ENCODE measurements at places on chromosomes 1 and 21.
A peak's percentile ranks its signal among the peaks of the same experiment; 100 is the strongest.

GRCh38 chr1:91406773-91407389 lies 2.2 kb upstream of the HFM1 start:
- DNase-seq: no peak

DNA sequence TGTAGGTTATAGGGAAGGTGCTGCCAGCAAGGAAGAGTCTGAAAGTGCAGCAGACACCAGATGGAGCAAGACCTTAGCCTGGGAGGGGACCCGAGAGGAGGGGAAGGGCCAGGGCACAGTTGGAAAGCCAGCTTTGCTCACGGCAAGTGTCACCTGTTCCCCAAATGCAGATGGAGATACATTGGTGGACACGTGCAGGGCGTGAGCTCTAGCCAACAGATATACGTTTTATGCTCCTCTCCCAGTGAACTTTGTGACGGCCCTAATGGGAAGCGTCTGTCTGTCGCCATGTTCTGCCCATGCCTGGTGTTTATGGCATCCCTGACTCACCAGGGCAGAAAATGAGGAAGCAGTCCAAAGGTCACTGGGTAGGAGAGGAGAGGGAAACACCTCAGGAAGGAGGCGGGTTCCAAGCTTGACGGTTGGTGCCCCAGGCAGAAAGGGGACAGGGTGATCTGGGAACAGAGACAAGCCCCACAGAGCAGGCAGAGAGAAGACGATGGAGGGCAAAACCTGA lies 7.6 kb downstream of the GPA33 start:
- DNase-seq: no peak

DNA sequence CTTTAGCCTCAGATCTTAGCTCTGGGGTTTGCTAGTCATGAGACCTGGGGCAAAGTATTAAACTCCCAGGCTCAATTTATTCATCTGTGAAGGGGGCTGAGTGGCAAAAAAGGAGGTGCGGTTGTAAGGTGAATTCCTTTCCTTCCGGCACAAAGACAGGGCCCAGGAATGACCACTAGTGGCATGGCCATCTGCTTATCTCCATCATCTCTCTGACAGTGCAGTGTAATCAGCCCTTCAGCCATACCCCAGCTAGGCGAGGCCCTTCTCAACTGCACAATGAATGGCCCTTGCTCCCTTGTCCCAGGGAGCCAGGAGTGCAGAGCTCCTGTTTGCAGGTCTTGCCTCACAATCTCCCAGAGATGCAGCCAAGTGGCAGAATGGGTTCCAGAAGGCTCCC lies 5.6 kb upstream of the SLC26A9 start:
- DNase-seq: no peak

DNA sequence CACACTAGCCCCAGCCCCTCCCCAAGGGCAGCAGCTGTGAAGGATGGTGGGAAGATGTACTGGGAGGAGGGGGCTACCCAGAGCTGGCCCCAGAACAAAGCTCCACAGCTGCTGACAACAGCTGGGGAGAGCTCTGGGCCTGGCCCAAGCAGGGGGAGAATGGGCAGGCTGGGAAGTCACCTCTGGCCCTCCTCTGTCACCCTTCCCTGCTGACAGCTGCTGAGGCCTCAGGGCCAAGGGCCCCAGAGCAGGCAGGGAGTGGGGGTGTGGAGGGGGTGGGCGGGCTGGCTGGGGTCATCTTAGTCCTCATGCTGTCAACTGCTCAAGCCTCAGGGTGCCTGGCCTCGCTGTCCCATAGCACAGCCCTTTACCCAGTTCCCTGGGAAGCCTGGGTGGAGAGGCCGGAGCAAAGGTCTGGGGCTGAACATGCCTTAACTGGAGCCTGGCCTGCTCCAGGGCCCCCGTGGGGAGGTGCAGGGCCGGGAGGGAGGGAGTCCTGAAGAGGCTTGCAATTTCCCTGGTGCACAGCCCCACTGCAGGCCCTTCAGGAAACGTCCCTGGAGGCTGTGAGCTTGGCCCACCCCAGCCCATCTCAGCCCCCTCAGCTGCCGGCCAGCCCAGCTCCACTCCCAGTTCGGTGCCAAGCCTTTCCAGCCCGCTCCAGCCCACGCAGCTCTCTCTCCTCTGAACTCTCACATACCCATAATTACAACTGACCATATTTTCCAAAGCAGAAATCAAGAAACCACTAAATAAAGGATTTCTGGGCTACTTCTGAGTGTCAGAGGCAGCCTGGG lies 25.7 kb downstream of the HSPG2 start:
- DNase-seq: no peak

DNA sequence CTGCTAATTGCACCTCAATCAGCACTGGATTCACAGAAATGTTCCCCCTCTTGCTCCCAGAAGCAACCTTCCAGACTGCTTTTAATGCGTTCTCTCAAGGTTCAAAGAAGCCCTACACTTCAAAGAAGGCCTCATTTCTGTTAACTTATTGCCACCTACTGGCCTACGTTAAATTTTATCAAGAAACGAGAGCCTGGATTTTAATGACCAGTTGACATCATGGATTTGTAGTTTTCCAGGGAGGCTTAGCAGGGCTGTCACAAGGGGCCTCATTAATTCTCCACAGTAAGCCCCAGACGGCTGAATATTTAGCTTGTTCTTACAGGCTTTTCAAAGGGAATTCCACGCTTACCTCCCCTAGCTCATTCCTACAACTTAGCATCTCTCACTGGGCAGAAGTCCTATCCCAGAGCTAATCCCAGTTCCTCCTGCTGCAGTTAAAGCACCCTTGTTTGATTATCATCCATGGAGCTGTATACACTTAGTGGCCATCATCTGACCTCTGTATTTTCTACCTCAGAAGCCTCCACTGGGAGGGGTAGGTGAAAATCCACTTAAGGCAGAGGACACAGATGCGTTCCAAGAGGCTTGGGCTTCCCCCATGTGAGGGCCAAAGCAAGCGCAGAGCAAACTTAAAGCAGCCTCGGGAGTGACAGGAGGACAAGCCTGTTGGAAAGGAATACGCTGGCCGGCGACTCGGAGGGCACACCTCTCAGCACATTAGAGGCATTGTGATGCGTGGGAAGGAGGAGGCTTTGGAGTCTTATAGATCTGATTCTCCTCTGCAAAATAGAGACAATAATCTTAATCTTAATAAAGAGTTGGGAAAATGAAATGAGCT lies 32.2 kb upstream of the CYP4X1 start:
- no peak for DNase-seq

DNA sequence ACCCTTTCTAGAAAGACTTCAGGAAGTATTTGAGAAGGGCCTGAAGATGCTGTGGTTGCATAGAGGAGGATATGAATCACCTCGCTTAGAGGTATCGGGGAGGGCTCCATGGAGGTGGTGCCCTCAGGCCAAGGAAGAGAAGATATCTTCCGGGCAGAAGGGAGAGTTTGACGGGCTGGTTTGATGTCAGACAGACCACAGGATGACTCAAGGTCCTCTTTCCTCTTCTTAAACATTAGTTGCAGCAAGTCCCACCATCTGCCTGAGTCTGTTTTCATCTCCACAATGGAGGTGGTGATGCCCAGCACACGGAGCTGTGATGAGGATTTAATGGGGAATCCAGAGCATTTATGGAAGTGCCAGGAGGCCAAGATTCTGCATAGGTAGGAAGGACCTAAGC lies 25.1 kb upstream of the RUNX3 start:
- peak; percentile 55 for DNase-seq

- DNase-seq: no peak
Measured at GRCh38 chr1:201011616-201012015, 11.9 kb downstream of the KIF21B start.

DNA sequence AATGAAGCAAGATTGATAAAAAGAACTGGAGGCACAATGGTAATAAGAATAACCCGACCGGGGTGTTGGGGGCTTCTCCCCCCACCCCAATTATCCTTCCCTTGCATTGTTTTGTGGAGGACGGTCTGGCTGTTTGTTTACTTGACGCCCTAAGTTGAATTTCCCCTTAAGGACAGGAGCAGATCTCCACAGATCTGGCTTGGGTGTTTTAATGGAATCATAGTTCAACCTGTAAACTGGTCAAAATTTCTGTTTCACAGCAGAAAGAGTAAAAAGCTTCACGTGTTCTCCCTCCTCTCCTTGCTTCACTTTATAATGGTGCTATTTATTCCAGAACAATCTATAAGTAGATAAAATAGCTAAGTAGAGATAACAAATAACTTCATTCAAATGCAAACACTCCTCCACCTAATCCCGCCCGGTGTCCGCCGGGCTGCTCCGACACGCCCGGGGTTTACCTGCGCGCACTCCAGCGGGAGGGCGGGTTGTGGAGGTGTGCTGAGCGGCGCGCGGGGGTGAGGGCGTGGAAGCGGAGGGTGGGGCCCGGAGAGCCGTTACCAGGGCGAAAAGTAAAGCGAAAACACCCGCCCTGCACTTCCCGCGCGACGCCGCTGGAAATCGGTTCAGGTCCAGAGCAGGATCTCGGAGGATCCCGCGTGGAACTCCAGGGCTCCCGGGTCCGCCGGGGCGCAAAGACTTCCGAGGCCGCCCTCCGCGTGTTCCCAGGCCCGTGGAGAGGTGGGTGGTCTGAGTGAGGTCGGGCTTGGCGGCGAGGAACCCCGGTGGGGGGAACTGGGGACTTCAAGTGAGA lies 2.0 kb upstream of the ATF3 start:
- no peak for DNase-seq

GRCh38 chr1:21922090-21923013 lies 14.8 kb downstream of the HSPG2 start:
- no peak for DNase-seq

All from AG09309 (cell line).